Astrocyte (in vitro differentiated cells and primary cell): ENCODE measurements at places on chromosomes 1 and 21.

DNA sequence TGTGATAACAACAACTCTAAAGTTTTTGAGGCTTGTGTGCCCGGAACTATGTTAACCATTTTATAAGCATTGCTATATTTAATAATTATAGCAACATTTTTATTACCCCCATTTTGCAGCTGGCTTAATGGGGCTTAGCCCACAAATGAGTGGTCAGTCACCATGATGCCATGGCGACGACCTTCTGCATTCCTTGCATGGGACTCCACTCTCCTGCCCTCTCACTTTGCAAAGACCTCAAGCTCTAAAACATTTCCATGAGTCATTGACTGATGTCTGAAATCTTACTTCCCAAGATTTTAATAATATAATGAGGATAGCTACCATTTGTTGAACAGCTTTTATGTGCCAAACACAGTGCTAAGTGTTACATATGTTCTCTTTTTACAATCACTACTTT is 15.4 kb downstream of the NGF start:
- DNase-seq: peak; percentile 65

- no peak for DNase-seq
Observed at GRCh38 chr1:203120325-203121153, 7.0 kb upstream of the ADORA1 start.

GRCh38 chr1:227894831-227895451 is 52.8 kb downstream of the WNT9A start:
- DNase-seq: no peak

GRCh38 chr1:17117451-17118265 is 1.6 kb downstream of the PADI2 start:
- no peak for DNase-seq

GRCh38 chr1:153976819-153977249 is 640 bp downstream of the JTB start:
- no peak for DNase-seq

- DNase-seq: no peak
Observed at GRCh38 chr1:204660509-204660908, 25.0 kb downstream of the LRRN2 start.

DNA sequence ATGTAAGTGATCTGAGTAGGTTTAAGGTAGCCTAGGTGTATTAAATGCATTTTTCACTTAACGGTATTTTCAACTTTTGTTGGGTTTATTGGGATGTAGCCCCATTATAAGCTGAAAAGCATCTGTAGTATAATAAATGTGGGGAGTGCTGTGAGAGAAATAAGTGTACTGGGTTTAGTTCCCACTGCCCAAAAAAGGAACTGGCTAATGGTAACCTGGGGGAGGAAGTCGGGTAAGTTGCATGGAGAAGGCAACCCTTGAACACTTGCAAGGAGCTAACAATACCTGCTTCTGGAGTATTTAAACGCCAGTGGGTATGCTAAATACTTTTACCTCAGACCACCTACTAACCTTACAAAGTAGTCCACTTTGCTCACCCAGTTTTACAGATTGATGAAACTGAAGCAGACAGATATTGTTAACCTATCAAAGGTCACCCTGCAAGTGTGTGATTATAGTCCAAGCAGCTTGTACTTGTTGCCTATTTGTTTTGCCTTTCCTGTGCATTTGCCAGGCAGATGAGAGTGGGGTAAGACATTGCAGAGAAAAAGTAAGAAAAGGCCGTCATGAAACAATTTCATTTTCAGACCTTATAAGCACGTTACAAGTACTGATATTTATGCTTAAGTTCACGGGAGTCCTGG is 7.6 kb upstream of the SHISA4 start:
- DNase-seq: no peak

- DNase-seq: peak; percentile 33
Observed at GRCh38 chr1:156920233-156921052, at the start of gene LRRC71. LRRC71 (plus strand) TSS chr1:156920632; CDS start chr1:156920804, 172 bp downstream.

DNA sequence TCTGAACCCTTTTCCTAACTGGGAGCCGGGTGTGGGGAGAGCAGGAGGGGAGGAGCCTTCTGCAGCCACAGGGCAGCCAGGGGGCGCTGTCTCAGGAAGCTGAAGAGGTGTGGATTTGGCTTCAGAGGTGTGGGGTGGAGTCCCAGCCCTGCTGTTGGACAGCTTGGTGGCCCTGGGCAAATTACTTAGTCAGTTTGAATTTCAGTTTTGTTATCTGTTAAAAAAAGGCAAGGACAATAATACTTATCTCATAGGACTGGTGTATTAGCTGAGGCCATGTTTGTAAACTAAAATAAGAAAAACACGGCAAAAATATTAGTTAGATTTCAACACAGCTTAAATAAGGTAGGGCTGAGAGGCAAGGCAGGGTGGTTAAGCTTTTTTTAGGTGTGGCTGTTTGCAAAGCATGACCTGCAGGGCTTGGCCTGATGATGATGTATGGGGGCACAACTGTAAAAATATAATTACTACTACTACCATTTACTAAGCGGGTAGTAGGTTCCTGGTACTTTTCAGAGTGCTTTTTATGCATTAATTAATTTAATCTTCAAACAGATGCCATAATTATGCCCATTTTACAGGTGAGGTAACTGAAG is 111.8 kb downstream of the PLXNA2 start:
- peak; percentile 53 for DNase-seq

GRCh38 chr1:226609836-226610455 is 61.4 kb downstream of the STUM start:
- DNase-seq: no peak

GRCh38 chr1:57072401-57073110 is 106.7 kb upstream of the C8B start:
- DNase-seq: no peak

- DNase-seq: no peak
Observed at GRCh38 chr1:247386217-247386616, 29.8 kb upstream of the NLRP3 start.

GRCh38 chr1:154352581-154353459 is 27.5 kb downstream of the ATP8B2 start:
- peak; percentile 39 for DNase-seq

DNA sequence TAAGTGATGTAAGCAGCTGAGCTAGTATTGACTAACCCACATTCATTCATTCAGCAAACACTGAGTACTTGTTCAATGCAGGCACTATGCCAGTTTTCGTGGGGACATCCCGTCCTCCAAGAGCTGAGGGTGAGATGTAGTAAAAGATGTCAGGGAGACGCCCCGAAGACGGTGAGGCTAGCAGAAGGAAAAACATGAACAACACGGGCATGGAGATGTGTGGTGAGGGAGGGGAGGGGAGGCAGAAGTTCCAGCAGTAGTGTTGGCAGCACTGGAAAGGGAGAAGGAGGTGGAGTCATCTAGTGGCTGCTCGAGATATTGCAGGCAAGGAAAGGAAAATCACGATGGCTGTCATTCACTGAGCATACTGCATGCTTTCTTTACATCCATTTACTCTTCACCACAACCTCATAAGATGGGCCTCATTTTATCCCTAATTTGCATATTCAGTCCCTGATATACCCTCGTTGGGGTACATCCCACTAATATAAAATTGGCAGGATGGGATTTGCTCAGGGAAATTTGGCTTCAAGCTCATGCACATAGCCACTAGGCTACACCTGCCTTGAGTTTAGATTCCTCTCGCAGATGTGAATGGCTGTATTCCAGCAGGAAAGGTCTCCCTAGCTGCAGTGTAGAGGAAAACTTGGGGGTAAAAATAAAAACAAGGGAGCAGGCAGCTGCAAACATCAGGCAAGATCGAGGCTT is 14.5 kb downstream of the PDZK1IP1 start:
- DNase-seq: peak; percentile 31

- DNase-seq: no peak
Observed at GRCh38 chr1:101698681-101699080, 298.0 kb downstream of the OLFM3 start.

DNA sequence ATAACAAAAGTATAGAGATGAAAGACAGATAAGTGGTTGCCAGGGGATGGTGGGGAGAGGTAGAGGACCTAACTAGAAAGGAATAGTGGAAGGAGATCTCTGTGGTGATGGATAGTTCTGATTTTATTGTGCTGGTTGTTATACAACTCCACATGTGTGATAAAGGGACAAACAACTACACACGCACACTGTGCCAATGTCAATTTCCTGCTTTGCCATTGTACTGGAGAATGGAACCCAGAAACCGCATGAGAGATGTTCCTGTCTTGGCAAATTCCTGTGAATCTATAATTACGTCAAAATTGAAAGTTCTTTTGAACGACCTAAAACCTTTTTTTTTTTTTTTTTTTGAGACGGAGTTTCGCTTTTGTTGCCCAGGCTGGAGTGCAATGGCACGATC is 11.0 kb downstream of the TNFRSF9 start:
- no peak for DNase-seq

DNA sequence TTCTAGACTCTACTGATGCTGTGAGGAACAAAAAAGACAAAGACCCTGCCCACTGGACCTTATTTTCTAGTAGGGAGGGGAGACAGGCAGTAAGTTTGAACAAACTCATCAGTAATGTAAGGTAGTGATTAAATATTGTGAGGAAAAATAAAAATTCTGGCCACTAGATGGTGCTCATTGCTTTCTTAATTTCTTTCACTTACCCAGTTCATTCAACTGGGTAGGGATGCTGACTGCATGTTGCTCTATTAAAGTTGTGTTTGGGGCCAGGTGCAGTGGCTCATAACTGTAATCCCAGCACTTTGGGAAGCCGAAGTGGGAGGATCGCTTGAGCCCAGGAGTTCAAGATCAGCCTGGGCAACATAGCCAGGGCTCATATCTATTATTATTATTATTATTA is 6.3 kb upstream of the KYAT3 start:
- DNase-seq: peak; percentile 37

GRCh38 chr1:206930210-206930798 is 8.6 kb upstream of the FCMR start:
- no peak for DNase-seq

DNA sequence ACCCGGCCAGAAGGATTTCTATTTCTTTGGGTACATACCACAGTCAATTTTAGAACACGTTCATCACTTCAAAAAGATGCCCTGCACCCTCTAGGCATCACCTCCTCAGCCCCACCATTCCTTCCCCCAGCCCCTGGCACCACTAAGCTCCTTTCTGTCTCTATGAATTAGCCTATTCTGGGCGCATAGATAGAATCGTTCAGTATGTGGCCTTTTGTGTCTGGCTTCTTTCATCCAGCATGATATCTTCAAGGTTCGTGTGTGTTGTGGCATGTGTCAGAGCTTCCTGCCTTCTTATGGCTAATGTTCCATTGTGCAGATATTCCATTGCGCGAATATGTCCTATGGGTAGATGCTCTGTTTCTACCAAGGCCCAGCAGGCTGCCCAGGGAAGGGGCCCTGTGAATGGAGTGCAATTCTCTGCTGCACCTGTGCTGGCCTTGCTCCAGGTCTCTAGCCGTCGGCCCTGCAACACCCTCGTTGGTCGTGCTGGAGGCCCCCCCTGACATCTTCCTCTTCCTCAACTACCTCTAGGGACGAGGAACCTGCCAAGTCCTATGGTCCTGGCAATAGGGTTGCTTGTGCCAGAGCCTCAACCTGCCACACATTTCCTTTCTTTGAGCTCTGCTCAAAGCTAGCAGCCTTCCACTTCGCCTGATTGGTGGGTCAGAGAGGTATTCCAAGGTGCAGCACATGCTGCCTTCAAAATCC is 113.5 kb downstream of the RIPK4 start:
- no peak for DNase-seq

GRCh38 chr1:170791941-170792340 is 128.0 kb downstream of the PRRX1 start:
- DNase-seq: no peak

- DNase-seq: peak; percentile 70
Observed at GRCh38 chr1:73593364-73593763, 604.6 kb downstream of the LRRIQ3 start.

- no peak for DNase-seq
Observed at GRCh38 chr1:96515925-96516324, 205.7 kb upstream of the PTBP2 start.

DNA sequence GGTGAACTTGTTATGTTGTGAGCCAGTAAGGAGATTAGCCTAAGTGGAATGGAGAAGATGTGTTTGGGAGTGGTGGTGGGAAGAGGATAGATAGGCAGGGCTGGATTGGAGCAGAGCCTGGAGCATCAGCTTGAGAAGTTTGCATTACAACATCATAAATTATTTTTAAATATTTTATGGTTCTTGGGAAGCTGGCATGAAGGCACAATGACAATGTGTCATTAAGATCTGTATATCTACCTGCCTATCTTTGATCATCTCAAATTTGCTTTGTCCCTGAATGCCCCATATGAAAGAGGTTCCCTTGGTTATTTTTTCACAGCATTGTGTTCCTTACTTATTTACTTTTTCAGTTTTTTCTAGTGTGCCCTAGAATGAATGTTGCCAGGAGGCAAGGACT is 32.3 kb downstream of the HRNR start:
- no peak for DNase-seq

GRCh38 chr1:226158457-226158856 is 28.1 kb downstream of the ACBD3 start:
- no peak for DNase-seq

DNA sequence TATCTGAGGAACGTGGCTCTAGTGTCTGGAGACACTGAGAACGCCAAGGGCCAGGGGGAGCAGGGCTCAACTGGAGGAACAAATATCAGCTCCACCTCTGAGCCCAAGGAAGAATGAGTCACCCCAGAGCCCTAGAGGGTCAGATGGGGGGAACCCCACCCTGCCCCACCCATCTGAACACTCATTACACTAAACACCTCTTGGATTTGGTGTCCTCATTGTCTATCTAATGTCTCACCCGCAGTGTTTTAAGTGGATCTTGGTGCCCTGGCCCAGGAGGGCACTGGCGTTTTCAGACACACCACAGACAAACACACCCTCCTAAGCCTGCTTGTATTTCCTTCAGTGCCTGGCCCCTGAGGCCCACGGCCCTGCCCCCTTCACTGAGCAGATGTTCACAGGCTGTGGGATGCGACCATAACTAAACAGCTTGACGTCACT is 2.2 kb upstream of the FALEC start:
- DNase-seq: no peak
